Stimulated activated CD8-positive, alpha-beta memory T cell treated with anti-CD3 and anti-CD28 coated beads, Interleukin-4, amount 100 ng/mL, for 1 hour (primary cell): ENCODE measurements at places on chromosomes 13 and 19.

DNA sequence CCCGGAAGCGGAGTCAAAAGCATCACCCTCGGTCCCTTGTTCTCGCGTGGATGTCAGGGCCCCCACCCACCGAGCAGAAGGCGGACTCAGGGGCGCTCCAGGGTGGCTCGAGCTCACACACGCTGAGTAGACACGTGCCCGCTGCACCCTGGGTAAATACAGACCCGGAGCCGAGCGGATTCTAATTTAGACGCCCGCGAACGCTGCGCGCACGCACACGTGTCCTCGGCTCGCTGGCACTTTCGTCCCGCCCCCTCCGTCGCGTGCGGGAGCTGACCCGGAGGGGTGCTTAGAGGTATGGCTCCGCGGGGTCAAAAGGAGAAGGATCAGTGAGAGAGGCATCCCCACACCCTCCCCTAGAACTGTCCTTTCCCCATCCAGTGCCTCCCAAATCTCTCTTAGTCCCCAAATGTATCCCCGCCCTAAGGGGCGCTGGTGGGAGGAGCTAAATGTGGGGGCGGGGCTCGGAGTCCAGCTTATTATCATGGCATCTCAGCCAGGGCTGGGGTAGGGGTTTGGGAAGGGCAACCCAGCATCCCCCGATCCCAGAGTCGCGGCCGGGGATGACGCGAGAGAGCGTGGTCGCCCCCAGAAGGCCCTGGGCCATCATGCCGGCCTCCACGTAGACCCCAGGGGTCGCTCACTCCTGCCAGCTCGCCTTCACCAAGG lies 451 bp upstream of the ICAM5 start:
- DNase-seq: no peak

- DNase-seq: no peak
These were observed 87.1 kb downstream of the PTPRS start for GRCh38 chr19:5253406-5254110.

GRCh38 chr13:101474419-101474957 lies 22.0 kb downstream of the ITGBL1 start:
- DNase-seq: no peak

DNA sequence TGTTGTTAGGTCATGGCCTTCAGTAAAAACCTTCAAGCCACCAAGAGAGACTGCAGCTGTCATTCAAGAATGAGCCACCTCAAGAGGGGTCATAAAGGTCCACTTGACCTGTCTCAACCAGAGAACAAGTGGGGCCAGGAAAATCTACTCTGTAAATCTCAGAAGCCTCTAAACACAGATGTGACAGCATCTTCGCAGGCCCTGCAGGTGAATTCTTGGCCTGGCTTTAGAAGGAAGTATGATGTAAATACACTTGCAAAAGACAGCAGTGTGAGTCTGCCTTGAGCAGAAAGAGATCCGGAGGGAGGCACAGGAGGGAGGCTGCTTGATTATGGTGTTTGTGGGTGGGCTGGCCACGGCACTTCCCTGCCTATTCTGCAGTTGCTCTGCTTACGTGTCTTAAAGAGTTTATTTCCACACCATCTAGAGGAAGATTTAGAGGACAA lies 1082.9 kb downstream of the UQCRFS1 start:
- no peak for DNase-seq

DNA sequence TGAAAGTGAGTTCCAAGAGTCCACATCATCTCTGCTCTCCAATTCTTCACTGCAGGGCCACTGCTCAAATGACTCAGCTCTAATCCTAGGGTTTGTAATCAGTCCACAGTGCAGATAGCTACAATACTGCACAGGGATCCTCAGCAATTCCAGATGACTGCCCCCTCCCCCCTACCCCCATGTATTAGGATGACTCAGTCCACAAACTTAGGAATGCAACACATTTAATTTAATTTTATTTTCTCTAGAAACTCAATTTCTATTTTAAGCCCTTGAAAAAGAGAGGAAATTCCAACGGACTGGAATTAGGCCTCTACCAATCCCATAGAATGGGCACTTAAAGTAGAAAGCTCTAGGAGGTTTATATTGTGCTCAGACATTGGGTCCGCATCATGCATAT lies 173.8 kb upstream of the SOX21 start:
- DNase-seq: no peak

GRCh38 chr13:103556681-103557080 lies 490.5 kb upstream of the SLC10A2 start:
- no peak for DNase-seq

GRCh38 chr19:6873708-6874431 lies 13.5 kb upstream of the ADGRE1 start:
- DNase-seq: no peak

GRCh38 chr13:30847650-30848307 lies 58.3 kb upstream of the MEDAG start:
- DNase-seq: no peak

DNA sequence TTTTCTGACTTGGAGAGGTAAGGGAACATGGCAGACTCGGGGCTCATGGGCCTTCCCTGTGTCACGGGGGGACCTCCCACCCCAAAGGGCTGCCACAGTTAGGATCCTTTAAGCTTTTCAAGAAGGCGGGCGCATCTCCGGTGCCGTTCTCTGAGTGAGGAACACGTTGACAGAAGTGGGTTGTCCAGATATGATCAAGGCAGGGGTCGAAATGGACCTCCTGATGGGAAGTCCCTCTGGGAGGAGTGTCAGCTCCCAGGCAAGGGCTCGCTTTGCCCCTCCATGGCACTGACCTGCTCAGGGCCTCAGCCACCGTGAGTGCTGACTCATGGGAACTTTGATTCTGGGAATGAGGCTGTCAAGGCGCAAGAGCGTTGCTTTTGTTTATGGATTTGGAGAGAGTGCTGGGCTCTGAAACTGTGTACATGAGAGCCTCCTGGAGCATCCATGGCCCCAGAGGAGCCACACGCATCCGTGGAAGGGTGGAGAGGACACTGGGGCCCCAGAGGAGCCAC lies 6.5 kb upstream of the TEX29 start:
- DNase-seq: no peak

DNA sequence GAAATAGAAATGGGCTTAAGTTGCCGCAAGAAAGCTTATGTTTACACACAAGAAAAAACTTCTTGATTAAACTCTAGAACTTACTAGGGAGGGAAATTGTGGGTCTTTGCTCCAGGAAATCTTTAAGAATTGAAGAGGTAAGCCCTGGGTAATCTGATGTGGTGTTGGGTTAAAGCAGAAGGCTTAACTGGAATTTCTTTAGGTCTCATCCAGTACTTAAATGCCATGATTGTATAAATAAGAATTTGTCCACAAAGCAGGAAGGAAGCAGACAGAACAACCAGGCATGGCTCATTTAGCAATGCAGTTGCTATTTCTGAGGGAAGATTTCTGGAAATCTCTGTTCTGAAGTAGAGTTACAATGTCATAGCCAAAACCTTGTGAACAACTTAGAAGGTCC lies 360.4 kb downstream of the KLF5 start:
- no peak for DNase-seq

DNA sequence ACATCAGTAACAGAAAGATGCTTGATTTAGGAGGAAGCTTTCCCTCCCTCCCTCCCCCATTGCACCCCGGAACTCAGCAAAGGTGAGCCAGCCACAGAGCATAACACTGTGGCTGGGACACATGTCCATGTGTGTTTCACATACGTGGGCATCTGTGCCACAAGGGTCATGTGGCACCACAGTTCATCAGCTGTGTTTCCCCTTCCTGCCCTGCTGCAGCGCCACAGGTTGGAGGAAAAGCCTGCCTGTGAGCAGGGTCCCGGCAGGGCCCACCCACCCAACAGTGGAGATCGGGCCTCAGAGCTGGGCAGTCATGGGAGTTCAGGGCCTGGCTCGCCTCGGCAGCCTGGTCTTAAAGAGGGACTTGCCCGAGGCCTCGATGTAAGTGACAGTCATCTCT lies 2.8 kb downstream of the ACP5 start:
- DNase-seq: no peak

GRCh38 chr13:51625555-51626345 lies 41.5 kb downstream of the WDFY2 start:
- DNase-seq: no peak

GRCh38 chr13:56659041-56659471 lies 481.7 kb upstream of the PRR20A start:
- DNase-seq: no peak

GRCh38 chr19:4719499-4719866 lies 4.2 kb downstream of the DPP9 start:
- DNase-seq: no peak

DNA sequence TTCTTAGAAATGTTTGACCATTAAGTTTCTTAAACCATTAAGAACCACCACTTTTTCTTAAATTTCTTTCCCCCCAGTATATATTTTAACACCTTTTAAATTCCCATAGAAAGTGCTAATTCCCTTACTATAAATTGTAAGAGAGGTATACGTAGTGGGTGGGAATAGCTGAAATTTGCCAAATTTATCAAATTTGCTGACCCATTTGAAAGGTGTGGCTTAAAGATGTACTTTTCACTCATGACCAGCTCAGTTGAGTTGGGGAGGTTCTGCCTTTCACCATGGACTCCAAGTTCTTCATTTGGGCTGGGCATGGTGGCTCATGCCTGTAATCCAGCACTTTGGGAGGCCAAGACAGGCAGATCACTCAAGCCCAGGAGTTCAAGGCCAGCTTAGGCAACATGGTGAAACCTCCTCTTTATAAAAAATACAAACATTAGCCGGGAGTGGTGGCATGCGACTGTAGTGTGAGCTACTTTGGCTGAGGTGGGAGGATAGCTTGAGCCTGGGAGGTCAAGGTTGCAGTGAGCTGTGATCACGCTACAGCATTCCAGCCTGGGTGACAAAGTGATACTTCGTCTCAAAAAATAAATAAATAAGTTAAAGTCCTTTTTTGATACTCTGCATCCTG lies 133.2 kb downstream of the MRPL57 start:
- no peak for DNase-seq

GRCh38 chr19:46081928-46082727 lies 41.3 kb upstream of the IGFL4 start:
- DNase-seq: no peak

DNA sequence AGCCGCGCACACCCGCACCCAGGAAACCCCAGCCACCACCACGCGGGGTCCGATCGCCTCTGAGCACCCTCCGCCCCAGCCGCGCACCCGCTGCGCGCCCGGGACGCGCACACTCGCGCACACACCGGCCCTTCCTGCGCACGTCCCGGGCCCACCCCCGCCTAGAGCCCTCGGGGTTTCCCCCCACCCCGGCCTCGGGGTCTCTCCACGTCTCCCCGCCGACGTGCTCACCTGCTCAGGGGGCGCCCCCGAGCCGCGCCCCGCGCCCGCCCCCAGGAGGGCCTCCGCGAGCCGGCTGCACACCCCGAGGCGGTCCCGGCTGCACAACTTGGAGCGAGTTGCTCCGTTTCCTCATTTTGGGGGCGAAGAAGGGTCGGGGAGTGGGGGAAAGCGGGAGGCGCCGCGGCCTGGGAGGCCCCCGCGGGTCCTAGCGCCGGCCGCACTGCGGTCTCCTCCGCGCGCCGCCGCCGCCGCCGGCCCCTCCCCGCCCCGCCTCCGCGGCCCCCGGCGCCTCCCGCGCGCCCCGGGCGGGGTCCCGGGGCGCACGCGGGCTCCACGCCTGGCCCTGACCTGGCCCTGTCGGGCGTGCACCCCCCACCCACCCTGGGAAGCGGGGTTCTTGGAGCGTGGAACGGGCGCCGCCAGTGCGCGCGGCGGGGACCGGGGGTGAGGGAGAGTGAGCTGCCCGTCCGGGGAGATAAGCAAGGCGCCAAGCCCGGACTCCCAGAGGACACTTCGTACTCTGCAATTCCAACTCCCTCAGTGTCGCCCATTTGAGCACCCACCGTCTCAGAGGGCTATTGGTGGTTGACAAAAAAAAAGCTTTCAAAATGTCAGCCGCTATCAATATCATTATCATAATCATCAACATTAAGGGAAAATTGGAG lies at the start of gene MATK:
MATK (minus strand) TSS at position 444 of the 887 bp plus-strand sequence. CDS start 1,246 bp downstream, outside the sequence.
- no peak for DNase-seq

- DNase-seq: no peak
These were observed 99.8 kb downstream of the WDFY2 start for GRCh38 chr13:51684076-51684475.

DNA sequence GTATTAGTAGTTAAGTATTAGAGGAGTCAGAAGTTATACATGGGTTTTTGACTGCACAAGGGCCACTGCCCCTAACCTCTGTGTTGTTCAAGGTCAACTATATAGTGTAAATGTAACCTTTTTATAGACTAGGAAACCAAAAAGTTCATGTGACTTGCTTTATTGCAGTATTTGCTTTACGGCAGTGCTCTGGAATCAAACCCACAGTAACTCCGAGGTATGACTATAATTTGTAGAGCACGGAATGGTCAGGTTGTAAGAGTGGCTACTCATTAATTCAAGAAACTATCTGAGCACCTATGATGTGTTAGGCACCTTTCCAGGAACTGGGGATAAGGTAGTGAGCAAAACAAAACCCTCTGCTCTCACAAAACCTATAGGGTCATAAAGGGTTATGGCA lies 22.2 kb downstream of the SUPT20H start:
- no peak for DNase-seq

DNA sequence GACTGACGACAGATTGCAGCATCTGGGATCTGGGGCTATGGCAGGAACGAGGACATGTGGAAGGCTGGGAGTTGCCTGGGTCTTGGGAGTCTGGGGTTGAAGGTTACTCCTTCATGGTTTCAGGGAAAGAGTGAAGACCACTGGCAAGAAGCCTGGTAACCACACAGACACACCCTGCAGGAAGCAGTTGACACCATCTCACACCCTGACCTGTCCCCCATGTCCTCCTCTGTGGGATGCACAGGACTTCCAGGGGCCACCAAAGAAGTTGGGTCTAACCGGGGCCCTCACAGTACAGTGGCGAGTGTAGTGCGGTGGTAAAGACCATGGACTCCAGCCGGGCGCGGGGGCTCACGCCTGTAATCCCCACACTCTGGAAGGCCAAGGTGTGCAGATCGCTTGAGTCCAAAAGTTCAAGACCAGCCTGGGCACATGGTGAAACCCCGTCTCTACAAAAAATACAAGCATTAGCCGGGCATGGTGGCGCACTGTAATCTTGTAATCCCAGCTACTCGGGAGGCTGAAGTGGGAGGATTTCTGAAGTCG lies 10.6 kb upstream of the FFAR2 start:
- no peak for DNase-seq

DNA sequence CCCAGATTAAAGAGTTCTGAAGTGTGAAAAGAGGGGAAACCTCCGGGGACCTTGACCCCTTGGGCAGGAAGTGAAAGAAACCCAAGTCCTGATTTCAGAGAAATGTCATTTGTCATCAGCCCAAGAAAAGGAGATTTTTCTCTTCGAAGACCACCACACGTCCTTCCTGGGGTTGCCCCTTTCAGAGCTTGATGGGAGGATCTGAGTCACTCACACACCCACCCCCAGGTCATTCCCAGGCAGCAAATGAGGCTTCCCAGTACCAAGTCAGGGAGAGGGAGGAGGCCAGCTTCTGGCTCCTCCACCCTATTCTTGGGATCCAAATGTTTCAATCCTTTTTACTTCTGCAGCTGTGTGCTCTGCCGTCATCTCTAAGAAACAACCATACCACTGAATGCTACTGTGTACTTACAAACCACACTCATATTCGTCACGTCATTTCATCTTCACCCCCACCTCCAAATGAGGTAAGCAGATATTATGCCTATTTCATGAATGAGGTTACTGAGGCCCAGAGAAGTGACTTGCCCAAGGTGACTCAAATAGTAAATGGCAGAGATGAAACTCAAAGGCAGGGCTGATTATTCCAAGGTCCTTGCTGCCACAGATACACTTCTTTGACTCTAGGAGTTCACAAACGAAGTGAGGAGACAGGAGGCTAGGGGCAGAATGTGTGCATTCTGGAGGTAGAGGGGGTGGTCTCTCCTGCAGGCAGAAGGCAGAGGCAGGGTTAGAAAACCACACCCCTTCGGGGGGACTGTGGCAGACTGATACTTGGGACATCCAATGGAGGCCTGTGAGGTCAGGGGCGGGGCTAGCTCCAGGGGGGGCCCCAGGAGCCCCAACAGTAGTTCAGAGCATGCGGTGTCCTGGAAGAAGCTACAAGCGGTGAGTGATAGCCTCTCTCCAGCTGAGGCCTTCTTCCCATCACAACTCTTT lies 5.0 kb upstream of the KMT2B start:
- DNase-seq: no peak
